ENCODE measurements at places on chromosomes 13 and 19.

DNA sequence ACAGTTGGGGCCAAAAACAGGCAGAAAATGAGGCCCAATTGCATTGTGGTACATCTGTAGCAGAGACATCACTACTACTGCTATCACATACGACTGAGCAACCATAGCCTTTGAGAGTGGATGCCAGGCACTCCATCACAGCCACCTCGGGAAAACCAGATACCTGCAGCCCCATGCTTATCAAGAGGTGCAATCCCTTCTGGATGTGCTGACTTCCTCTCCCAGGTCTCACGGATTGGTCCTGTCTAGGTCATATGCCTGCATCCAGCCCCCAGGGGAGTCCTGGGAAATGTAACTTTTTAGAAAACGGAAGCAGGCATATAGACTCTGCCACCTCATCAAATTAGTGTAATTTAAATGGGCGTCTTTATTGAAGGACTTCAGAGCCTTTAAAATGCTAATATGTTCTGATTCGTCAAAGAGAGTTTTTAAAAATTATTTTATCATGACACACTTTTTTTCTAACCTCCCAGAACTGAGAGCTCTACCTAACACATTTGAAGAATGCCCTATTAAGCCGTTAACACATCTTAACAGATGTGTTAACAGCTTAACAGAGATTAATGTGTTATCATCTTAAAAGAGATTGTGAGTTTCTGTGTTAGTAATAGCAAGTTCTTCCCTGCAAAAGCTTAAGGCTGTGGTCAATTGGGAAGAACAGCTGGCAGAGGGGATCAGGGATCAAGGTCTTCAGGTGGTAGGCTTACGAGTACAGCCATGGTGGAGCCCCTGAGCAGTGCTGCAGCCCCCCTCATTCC, 63.9 kb downstream of the DLEU7 start:
- no peak for DNase-seq

GRCh38 chr13:76380446-76381065, 505.6 kb downstream of the KCTD12 start:
- peak; percentile 39 for DNase-seq

DNA sequence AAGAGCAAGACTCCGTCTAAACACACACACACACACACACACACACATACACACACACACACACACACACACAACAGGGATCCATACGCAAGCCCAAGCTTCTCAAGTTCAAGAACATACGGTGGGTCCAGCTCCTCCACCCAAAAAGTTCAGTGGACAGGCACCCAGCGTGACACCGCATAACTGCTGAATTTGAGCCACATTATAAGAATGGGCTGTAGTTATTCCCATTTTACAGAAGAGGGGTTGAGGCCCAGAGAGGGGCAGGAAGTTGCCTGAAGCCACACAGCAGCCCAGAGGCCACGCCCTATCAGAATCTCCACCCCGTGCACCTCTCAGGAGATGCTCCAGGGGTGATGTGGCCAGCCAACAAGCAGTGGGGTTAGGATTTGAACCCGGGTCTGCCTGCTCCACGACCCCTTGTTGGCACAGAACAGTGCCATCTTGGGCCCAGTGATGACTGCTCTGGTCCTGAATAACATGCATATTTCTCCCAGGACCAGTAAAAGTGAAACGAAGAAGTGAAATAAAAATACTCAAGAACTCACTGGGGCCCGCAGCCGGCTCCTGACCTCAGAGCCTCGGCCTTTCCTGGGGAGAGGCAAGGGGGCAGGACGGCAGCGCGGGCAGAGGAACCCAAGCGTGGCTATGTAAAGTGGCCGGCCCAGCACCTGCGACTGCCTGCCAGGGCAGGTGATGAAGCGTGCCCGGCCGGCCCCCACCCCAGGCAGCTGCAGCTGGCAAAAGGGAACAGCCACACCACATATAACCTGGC, 61.9 kb downstream of the AP1M1 start:
- no peak for DNase-seq

DNA sequence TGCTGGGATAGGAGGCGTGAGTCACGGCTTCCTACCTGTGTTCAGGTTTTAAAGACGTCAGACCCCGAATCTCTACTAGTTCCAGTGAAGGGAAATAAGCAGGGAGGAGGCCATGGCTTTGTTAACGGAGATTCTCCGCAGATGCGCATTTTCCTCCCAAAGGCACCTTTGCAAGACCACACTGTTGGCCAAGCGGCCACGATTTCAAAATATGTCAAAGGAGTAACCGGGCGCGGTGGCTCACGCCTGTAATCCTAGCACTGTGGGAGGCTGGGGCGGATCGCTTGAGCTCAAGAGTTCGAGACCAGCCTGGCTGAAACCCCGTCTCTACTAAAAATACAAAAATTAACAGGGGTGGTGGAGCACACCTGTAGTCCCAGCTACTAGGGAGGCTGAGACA, 21.9 kb downstream of the ZNF763 start:
- no peak for DNase-seq

- DNase-seq, result no peak
These were observed 231.7 kb downstream of the MZT1 start for GRCh38 chr13:72495681-72496080.

DNA sequence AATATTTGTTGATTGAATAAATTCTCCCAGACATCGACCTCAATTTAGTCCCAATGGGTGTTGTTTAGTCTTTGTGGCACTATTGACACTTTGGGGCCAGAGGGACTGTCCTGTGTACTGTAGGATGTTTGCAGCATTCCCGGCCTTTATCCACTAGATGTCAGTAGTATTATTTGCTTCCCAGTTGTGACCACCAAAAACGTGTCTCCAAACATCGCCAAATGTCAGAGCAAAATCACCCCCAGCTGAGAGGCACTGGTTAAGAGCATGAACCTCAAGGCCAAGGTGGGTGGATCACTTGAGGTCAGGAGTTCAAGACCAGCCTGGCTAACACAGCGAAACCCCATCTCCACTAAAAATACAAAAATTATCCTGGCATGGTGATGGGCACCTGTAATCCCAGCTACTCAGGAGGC, 15.4 kb downstream of the NLRP12 start:
- DNase-seq, result peak; percentile 45

DNA sequence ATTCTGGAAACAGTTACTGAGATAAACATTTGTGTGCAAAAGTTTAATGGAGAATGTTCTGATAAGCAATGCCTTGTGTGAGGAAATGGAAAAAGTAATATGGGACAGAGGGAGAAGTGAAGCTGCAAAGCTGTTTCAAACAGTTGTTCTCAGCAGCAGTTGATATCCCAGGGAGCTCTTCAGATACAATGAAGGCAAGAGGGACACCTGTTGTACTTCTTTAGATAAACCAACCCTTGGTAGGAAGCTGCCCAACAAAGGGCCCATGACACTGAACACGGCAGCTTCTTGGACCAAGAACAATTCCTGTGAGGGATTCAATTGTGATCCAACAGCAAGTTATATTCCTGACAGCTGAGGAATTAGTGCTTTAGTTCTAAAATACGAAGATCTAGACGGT, 894.3 kb upstream of the PCDH20 start:
- no peak for DNase-seq

- DNase-seq, result peak; percentile 31
These were observed 85.1 kb downstream of the FNDC3A start for GRCh38 chr13:49060678-49061387.

GRCh38 chr13:26420282-26420960, 137.1 kb upstream of the WASF3 start:
- DNase-seq, result no peak

DNA sequence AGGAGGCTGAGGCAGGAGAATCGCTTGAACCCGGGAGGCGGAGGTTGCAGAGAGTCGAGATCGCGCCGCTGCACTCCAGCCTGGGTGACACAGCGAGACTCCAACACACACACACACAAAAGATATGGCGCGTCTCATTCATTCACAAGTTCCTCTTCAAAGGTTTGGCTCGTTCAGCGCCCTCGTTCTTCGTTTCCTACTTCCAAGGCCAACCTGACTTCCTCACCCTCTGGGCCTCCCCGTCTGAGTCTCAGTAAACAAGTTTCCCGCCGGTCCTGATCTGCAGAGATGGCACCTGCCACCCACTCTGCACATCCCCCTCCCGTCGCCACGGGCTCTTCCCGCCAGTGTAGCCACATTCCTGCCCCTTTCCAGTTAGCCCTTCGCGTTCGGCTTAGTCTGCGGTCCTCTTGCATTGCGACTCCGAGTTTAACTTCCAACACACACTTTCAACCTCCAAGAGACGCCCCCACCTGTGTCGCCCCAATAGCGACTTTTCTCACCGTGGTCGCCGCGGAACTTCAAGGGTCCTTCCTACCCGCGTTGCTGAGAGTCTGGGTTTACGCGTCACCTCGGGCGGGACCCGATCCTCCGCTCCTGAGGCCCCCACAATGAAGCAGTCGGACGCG, 1.3 kb upstream of the BSG start:
- DNase-seq, result peak; percentile 29

DNA sequence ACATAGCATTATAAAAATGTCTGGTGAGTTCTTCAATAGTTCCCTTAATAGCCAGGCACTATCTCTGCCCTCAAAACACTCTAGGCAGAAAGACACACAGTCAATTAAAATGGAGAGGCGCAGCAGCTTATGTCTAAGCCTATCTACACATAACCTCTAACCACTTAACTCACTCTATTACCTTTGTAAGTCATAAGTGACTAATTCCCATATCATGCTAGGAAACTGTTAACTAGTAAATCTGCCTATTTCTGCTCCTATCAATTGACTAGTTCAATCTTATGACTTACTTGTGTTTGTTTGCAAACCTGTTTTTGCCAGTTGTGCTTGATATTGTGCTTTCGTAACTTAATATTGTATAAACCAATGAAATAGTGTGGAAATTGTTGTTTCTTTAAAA, 3.2 kb downstream of the CCDC122 start:
- DNase-seq, result no peak

DNA sequence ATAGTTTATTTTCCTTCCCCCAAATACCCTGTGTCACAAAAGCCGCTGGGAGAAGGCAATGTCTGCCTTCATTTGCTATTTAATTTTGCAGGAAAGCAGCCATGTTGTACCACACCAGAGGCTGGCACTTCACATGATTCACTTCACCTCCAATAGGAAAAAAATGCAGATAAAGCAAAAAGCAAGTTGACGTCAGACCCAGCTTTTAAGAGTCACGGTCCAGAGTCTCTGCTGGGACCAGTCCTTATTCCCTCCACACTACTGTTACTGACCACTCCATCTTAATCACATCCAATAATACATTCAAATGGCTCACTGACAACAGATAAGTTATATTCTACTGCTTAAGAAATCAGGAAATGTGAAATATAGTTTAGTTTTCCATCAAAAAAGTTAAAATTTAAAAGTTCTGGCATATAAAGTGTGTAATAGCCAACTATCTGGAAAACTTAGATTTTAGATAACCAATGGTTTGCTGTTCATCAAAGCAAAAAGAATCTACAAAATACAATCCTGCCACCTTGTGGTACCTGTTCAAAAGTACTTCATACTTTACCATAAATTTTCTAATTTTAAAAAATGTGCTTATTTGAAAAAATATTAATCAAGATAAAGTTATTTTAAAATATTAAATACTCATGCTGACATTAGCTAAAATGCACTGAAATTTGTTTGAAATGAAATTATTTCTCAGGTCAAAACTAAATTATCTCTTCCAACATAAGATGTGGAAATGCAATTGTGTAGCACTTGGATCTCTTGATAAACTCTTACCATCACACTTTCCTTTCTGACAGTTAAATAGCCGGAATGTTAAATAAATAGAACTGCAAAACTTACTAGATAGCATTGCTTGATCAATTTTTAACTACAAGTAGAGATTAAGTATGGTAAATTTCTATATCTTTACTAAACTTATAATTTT, 97.3 kb downstream of the SERP2 start:
- peak; percentile 23 for DNase-seq

DNA sequence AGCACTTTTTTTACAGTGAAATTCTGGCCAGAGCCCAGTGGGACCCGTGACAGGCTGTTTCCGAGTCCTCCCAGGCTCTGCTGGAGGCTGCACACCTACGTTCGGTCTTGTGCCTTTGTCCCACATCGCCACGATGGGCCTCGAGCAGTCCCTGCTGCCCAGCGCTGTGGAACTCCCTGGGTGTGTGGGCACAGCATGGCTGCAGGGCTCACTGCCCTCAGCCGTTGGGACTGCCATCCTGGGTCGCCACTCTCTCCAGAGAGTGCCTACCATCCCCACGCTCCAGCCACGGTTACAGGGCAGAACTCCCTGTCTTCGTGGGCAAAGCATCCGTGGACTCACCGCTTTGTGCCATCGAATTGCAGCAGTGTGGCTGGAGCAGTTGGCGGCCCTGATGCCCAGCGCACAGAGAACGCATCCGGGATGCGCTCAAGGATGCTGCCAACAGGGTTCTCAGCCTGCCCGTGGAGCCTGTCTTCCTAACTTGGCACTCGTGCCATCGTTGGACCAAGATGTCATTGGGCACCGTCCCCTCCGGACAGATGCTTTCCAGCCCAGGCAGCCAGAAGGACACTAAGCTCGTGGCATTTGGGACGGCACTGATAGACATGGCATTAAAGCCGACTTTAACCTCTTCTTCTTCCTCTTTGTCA, 85.0 kb upstream of the ARHGEF7 start:
- DNase-seq, result no peak

- no peak for DNase-seq
These were observed 531.9 kb downstream of the KLF12 start for GRCh38 chr13:73602295-73602694.

- no peak for DNase-seq
These were observed 339.2 kb downstream of the MYO16 start for GRCh38 chr13:108968566-108968965.

GRCh38 chr13:38012096-38012495, 142.5 kb upstream of the TRPC4 start:
- no peak for DNase-seq

- DNase-seq, result no peak
These were observed 49.6 kb downstream of the MLLT1 start for GRCh38 chr19:6229951-6230712.

DNA sequence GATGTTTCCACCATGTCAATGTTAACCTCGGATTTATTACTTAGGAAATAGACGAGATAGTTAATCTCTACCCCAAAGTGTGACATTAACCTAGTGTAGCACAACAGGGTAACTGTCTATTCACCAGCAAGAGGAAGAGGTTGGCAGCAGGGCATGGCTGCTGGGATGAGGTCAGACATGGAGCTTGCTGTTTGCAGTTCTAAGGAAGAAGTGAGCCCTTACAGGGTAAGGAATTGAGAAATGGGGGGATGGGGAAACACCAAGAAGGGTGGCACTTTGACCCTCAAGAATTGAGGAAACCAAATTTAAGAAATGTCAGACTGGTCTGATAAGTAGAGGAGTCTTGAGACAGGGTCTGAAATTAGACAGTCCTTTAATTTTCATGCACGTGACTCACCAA, 62.4 kb downstream of the MBD3L2B start:
- no peak for DNase-seq

- no peak for DNase-seq
These were observed 30.7 kb upstream of the LPAR6 start for GRCh38 chr13:48443442-48444208.

- no peak for DNase-seq
These were observed 69.8 kb downstream of the KCTD12 start for GRCh38 chr13:76816394-76816793.

DNA sequence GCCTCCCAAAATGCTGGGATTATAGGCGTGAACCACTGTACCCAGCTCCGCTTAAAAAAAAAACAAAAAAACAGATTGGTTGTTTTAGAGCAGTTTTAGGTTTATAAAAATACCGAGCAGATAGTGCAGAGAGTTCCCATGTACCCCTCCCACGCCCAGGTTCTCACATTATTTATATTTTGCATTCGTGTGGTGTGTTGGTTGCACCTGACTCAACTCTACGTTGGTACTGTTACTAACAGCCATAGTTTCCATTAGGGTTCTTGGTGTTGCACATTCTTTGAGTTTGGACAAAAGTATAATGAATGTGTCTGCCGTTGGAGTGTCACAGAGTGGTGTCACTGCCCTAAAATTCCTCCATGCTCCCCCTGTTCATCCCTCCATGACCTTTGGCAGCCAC, 29.1 kb downstream of the MYO9B start:
- DNase-seq, result no peak

GRCh38 chr13:50156140-50156539, 140.9 kb downstream of the KCNRG start:
- DNase-seq, result peak; percentile 69

Data from fibroblast of skin of right quadriceps (primary cell).